ENCODE measurements at places on chromosomes 5 and 9.

GRCh38 chr5:158979290-158979689 lies 120.4 kb downstream of the EBF1 start:
- DNase-seq, result no peak

- DNase-seq, result no peak
These were observed 648.5 kb downstream of the MTRR start for GRCh38 chr5:8517456-8517855.

DNA sequence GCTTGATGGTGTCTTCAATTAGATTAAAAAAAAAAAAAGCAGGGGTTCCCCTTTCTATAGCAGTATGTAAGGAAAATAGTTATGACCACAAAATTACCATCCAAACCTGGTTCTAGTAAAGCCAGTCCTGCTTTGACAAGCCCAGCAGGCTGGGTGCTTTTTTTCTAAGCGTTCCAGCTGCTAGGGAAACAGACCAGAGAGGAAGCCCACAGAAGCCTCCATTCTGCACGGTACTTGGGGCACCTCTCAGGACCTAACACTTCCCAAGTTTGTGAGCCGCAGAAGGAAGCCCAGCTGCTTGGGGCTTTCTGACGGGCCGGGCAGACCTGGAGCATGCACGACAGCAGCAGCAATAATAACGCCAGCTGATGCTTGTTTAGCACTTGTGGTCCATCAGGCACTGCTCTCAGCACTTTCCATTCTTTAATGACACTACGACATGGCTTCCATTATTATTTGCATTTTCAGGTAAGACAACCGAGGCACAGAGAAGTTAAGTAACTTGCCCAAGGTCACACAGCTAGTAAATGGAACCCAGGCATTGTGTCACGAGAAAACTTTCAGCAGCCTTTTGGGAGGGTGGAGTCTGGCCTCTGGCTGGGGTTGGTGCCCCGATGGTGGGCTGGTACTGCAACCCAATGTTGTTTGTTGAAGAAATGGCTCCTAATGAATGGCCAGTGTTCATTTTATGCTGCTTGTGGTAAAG lies 15.4 kb downstream of the LMX1B start:
- DNase-seq, result no peak

- no peak for DNase-seq
These were observed 34.3 kb upstream of the LAMC3 start for GRCh38 chr9:130974697-130975096.

DNA sequence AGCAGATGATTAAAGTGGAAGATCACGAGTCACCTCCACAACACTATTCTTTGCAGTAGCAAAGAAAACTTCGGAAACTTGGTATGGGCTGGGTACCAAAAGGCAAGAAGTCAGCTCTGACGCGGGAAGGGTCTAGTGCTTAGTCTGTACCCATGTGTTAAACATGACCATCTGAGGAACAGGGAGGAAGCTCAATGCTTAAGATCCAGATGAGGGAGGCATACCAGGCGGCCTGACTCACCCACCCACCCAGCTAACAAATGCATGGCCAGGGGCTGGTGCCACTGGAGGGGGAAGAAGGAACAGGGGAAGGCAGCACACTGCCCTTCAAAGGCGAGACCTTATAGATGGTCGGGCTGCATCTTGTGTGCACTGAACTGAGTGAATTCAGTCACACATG lies 41.8 kb downstream of the CAMSAP1 start:
- DNase-seq, result no peak

GRCh38 chr5:112316006-112316405 lies 103.1 kb downstream of the EPB41L4A start:
- no peak for DNase-seq

DNA sequence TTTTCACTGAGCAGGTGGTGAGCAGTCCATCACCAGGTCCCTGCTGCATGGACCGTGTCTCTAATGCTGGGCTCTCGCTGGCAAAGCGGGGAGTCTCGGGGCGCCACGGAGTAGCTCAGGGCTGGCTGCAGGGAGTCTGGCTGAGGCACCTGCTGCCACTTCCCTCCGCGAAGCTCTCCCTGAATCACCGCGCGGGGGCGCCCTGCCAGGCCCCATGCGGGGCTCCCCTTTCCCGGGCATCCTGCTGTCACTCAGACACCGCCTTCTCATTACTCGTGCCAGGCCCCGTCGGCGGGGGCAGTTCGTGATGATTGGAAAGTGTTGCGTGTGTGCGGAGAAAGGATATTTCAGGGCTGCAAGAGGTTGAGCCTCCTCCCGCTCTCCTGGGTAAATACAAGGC lies 335.8 kb downstream of the IRX2 start:
- DNase-seq, result no peak

DNA sequence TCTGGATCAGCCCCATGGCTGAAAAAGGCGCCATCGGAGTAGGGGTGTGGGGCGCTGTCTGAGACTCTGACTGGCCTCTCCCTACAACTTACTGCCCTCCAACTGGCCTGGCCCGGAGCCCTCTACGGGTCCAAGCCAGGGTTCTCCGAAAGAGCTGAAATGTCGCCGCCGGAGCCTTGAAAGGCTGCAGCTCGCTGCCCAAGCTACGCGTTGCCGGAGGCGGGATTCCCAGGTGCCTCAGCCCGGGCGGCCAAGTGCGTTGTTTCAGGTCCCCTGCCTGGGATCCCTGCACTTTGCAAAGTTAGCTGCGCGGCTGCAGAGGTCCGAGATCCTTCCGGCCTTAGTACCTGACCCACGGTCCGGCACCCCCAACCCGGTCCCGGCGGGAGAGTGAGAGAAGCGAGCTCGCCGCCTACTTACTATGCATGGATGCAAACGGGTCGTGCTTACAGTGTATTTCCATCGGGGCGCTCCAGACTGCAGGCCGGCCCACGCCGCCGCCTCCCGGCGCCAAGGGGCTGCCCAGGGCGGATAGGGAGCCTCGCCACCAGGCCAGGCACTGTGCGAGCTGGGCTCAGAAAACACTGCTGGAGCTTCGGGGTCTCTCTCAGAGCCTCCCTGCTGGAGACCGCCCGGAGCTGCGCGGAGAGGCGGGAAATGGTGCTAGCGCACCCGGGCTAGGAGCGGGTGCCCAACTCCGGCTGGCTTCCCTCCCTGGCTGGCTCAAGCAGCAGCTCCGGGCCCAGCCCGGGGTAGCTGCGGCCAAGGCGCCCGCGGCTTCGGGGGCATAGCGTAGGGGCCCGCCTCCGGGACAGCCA lies 7.7 kb downstream of the PAX5 start:
- DNase-seq, result no peak

DNA sequence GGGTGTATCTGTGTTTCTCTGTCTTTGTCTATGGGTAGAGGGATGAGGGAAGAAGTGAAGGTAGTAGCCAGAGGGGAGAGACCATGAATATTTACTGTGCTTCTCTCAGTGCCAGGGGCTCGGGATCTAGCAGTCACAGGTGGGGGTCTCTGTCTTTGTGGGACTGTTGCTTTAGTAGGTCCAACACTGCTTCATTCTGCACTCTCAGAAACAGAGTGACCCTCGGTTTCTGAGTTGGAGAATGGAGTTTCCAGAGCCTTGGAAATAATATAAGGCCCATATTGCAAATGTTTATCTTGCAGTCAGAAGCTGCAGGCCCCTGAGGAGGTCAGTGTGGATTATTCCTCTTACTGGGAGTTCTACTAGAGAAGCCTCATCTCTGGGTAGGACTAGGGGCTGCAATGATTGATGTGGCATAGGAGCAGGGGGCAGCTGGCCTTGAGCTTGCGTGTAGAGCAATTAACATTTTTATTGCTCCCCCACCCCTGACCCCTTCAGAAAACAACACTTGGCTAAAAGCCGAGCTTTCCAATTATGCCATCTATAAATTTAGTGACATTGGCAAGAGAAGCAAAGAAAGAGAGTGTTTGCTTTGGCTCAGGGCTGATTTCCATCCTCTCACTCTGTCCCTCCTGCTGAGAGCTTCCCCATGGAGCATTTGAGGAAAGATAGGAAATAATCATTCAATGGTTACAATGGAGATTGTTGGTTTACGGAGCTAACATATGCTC lies 55.0 kb upstream of the TRPC7 start:
- peak; percentile 56 for DNase-seq

DNA sequence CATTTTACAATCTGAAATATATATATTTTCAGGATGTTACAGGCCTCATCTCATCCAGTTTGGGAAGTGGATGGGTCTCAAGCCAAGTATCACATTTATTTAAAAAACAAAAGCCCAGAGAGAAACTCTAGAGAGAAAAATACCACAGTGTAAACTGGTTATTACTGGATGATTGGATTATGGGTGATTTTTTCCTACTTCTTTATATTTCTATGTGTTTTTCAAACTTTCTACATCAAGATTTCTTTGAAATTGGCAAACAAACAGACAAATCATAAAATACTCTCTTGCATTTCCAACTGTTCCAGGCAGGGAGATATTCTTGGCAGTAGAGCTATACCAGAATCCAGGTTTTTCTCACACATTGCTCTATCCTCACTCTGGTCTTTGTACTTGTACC lies 116.0 kb upstream of the SMIM23 start:
- DNase-seq, result no peak

DNA sequence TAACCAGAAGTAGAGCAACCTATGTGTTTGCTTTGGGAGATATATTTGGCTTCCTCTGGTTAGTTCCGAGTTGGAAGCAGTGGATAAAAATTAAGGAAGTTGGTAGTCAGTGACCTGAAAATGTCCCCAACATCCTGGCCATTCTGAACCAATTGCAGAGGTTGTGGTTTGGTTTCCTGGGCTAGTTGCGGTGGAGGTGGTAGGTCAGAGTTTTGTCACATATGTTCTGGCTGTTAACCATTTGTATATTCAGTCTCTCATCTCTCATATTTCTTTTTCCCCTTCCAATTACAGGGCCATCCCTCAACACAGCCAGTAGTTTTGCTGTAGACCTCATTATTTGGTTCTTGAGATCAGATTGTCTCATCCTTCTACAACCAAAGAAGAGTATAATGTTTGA lies 1026.9 kb downstream of the PTPRD start:
- DNase-seq, result no peak

DNA sequence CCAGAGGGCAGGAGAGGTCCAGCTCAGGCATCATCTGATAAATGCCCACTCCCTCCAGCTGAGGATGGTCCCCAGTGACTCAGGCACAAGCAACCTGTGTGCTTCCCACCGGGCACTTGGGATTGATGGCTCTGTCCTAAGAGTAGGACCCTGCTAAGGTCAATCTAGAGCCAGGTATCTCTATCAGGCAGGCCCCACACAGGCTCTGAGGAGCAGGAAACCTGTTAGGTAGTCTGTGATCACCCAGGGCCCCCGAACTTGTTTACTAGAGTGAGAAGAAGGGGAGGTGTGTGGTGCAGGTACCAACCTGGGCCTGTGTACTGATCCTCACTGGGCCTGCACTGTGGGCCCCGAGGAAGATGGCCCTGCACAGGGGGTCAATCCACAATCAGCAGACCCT lies 119.6 kb upstream of the FSTL4 start:
- no peak for DNase-seq

DNA sequence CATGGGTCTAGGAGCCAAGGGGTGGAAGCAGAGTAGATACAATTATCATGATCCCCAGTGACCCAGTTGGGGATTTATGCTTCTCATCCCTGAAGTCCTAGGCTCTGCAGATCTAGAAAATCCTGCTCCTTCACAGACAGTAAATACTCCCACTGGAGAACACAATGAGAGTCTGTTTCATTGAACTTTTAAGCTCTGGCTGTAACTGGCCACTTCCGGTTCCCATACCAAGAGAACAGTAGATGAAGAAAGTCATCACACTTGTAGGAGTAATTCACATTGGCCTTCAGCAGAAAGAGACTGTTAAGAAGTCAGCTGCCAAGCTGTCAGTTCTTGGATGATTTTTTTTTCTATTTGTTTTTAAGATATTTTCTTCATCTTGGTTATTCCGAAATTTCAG lies 597.1 kb downstream of the ACTL7B start:
- DNase-seq, result no peak

- no peak for DNase-seq
These were observed 126.2 kb downstream of the BASP1 start for GRCh38 chr5:17343675-17344074.

GRCh38 chr5:87541033-87541432 lies 128.3 kb upstream of the CCNH start:
- no peak for DNase-seq

DNA sequence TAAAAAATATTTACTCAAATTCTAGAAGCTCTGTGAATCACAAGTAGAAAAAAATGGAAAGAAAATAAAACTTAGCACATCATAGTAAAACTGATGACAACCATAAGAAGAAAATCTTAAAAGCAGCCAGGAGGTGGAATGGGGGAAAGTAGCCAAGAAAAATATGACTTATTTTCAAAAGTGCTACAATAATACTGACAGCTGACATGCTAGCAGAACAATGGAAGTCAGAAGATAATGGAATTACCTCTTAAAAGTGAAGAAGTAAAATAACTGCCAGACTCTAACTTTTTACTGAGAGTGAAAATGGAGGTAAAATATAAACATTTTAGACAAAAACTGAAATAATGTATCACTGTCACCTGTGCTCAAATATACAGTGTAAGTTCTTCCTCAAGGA lies 532.2 kb upstream of the SGCD start:
- DNase-seq, result no peak

- DNase-seq, result no peak
These were observed 6.5 kb upstream of the NHP2 start for GRCh38 chr5:178160176-178160575.

GRCh38 chr9:96048956-96049831 lies 173.7 kb downstream of the ERCC6L2 start:
- DNase-seq, result no peak

DNA sequence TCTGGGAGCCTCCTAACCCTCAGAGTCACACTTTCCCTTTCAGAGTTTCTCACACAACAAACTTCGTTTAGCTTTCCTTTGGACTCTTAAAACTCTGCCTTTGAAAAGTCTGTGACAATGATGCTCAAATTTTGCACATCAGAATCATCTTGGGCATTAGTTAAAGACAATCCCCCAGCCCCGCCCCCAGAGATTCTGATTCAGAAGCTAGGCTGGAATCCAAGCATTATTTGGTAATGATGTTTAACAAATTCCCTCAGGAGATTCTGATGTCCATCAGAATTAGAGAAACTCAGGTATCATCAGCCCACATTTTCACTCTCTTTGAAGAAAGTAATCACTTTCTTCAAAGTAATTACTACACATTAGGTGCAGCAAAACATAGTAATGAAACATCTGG lies 9.6 kb upstream of the PLPP1 start:
- DNase-seq, result no peak

DNA sequence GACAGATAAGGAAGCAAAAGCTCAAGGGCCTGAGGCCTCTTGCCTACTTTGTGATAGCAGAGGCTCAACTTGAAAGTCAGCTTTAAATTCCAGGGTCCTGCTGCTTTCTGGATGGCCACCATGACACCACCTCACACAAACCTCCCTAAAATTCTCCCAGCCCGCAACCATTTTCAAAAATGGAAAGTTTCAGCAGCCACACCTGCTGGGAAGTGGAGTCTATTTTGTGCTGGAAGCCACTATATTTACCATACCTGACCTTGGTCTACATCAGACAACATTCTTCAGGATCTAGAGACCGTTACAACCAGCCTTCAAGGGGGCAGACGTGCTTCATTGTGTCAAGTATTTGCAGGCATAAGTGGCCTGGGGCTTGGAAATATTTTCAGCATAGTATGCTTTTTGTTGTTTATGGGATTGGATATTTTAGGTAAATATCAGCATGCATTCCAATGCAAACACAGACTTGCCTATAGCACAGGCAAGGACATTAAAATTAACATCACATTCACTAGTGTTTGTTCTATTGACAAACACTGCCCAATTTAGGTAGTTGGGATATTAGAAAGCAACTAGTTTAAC lies 50.9 kb downstream of the BOD1 start:
- DNase-seq, result no peak

GRCh38 chr9:17521100-17521855 lies 57.6 kb upstream of the SH3GL2 start:
- no peak for DNase-seq

Measured in right renal cortex interstitium (tissue), 3 donors.